ENCODE measurements at places on chromosomes 7 and 10.

GRCh38 chr10:52488606-52489485, 174.8 kb downstream of the DKK1 start:
- peak; percentile 23 for DNase-seq

DNA sequence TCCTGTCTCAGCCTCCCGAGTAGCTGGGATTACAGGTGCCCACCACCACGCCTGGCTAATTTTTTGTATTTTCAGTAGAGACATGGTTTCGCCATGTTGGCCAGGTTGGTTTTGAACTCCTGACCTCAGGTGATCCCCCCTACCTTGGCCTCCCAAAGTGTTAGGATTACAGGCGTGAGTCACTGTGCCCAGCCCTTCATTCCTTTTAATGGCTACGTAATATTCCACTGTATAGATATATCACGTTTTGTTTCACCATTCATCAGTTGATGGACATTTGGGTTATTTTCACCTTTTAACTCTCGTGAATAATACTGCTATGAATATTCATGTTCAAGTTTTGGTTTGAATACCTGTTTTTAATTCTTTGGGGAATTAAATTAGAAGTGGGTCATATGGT, 44.6 kb upstream of the CYCS start:
- DNase-seq: no peak

DNA sequence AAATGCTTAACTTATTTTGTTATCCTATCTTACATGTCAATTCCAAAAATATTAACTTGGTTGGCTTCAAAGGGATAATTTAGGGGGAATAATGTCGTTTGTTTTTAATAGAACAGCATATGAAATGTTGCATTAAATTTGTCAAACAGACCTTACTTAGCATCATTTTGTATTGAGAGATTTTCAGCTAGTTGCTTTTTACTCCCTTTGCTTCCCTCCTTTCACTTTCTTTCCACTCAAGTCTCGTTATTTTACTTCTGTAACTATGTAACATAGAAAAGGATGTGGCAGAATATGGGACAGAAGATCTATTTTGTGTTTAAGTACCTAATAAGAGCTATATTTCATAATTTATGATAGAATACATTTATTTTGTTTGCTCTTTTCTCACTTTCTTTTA, 2.6 kb downstream of the PHYHIPL start:
- DNase-seq: no peak

DNA sequence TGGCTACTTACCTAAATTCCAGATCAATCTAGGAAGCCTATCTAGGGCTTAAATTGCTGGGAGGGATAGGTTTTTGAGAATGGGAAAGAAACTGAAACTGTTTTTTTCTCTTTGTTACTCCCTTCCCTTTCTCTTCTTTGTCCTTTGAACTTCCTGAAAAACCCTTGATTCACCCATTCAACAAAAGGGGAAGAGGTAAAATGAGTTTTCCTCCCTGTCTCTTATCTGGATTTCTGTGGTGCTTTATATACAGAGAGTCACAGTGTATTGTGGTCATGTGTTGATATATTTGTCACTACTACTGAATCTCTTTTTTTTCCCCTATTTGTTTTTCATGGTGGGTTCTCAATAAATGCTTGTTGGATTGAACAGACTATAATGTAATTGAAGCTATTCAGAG, 19.8 kb upstream of the NUP205 start:
- peak; percentile 8 for DNase-seq

DNA sequence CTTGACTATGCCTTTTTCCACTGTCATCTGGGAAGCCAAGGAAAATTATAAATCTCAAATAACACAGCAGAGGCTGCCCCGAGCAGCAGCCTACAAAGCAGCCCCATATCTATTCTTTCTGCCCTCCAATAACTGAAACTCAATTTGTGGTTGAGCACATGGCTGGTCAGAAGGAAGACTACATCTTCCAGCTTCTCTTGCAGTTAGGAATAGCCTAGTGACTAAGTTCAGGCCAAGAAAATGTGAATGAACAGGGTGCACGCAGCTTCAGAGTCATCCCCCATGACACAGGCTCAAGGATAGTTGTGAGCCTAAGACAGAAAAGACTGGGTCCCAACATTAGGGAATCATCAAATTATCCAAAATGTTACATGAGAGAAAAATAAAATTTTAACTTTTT, 42.3 kb downstream of the CHCHD3 start:
- no peak for DNase-seq

GRCh38 chr10:100033766-100034418, 24.1 kb upstream of the DNMBP start:
- no peak for DNase-seq

DNA sequence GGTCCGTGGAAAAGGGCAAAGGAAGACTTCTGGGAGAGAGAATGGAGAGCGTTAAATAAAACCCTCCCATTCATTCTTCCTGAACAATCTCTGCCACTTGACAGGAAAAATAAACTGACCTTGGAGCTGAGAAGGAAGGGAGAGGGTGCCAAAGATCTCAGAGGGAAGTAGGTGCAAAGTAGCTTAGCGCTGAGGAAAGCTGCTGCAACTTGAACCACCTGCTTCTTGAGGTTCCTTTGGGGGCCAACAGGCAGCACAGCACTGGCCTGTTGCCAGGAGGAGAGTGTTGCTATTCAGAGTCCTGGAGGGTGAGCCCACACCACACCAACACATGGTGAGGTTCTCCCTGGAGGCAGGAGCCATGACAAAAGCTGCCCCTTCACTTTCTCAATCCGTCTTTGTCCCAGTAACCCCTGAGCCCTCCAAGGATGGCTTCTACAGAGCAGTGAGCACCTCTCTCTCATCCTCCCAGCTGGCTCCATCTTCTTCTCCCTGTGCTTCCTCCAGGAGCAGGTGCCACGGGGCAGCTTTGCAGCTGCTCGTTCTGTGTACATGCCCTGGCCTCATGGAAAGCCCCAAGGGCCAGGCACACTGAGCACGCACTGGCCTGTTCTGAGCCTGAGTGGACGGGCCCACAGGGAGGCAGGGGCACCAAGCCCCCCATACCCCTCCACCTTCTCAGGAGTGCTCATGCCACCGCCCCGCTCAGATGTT, 101.3 kb downstream of the STRA8 start:
- no peak for DNase-seq

- DNase-seq: no peak
Measured at GRCh38 chr7:70598976-70599375, 533.0 kb upstream of the GALNT17 start.

- no peak for DNase-seq
Measured at GRCh38 chr7:70218006-70218405, 619.7 kb downstream of the AUTS2 start.

DNA sequence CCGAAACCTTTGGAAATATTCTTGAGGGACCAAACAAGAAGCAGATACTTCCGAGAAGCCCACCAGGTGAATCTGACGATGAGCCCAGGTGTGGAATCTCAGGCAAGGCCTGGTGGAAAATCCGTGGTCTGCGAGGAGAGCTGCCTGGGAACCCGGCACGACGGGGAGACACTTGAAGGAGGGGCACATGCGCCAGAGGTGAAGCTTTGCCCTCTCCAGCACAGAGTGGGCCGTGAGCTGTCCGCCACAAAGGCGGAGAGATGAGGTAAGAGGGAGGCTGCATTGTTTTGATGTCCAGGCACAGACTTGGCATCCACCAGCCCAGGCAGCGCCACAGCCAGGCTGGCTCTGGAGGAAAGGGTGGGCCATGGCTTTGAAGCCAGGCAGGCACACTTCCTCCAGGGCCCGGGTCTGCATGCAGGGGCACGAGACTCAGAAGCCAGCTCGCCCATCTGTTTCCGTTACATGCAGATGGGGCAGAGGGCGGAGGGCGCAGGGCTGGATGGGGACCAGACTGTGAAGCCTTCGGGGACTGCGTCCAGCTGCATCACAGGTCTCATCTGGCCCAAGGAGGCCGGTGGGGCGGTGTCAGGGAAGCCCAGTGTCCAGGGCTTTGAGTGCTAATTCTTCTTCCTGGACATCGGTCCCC, 45.4 kb downstream of the CALML3 start:
- DNase-seq: no peak

DNA sequence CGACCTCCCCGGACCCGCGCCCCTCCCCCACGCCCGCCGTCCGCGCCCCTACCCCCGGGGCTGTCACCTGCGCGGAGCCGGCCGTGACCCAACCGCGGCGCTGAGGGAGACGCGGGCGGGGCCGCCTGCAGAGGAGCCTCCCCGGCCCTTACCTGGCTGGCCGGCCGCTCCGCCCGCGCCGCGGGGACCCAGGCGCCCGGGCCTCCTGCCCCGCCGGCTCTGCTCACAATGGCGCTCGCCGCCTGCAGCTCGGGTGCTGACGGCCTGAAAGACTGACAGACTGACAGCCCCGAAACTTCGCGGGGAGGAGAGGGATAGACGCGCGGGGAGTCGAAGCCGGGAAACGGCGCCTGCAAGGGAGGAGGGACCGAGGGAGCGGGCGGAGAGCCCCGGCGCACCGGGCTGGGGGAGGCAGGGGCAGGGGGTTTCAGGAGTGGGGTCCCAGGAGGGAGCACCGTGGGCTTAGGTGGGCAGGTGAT, 393 bp downstream of the ZNF467 start:
- no peak for DNase-seq

DNA sequence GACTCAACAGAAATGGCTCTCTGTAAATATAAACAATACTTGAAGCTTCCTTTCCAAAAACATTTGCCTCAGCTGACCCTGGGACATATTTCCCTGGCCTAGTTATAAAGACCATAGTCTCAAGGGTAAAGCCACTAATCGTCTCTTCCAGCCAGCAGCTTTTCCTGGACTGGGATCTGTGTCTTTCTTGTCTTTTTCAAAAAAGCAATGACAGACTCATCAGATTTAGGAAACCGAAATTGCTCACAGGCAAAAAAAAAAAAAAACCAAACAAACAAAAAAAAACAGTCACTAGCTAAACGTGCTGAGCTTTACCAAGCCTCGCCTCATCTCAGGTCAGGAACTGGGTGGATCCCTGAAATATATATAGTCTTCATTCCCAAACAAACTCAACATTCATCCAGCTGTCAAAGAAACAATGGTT, 23.5 kb downstream of the STN1 start:
- DNase-seq: no peak

- DNase-seq: no peak
Measured at GRCh38 chr10:48681740-48682139, 2.9 kb upstream of the WDFY4 start.

DNA sequence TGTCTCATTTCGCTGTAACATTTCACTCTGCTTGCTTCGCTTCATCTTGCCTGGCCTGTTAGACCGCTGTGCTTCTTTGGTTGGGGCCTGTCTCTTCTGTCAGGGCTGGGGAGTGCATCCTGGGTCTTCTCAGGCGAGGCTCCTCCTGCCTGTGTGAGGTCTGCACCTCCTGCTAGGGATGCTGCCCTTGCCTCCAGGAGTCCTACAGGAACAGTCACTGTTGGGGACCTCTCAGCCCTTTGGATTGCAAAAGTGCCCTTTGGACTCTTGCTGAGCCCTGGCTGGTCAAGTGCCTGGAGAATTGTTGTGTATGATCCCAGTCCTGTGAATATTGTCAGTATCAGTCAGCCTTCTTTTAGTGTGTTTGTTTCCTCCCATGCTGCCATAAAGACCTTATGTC, 84.1 kb downstream of the MDFIC start:
- DNase-seq: no peak

- DNase-seq: peak; percentile 91
Measured at GRCh38 chr10:79070606-79071395, 2.0 kb downstream of the ZMIZ1 start.

- peak; percentile 59 for DNase-seq
Measured at GRCh38 chr7:78769481-78770101, 683.9 kb downstream of the MAGI2 start.

GRCh38 chr10:111076682-111077478, at the start of gene ADRA2A:
TSS of gene ADRA2A (plus strand) at chr10:111077029. CDS start at chr10:111077997, 968 bp downstream.
- DNase-seq: peak; percentile 35

Measured in Ammon's horn (tissue), 1 donor.